ENCODE measurements at places on chromosomes 3 and 15.

DNA sequence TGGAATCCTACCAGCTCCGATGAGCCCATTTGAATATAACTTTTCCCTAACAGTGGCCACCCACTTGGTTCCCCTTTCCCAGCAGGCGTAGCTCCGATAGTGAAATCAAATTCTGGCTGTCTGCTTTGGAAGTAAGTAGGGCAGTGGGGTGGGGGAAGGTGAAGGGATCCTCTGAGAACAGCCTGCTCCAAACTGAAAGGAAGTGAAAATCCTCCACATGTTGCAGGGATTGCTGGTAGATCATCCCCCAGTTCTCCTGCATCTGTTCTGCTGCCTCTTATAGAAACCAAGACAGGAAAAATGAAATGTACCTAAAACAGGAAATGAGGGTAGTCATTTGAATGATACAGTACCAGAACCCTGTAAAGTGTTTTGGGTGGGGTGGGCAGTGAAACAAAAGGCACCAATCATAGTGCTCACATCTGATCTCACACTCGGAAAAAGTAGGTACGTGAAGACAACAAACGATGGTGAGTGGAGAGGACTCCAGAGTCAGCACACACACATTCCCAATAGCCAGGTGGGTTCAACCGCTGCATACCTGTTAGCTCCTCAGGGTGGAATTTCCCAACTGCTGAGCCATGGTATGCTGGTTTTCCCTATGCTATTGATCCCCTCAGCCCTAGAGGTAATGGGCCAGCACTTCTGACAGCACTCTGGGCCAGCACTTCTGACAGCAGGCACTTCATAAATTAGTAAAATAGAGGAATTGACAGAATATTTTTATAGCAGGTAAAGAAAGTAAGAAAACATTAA lies 304.9 kb upstream of the ADAMTS9 start:
- DNase-seq: no peak

DNA sequence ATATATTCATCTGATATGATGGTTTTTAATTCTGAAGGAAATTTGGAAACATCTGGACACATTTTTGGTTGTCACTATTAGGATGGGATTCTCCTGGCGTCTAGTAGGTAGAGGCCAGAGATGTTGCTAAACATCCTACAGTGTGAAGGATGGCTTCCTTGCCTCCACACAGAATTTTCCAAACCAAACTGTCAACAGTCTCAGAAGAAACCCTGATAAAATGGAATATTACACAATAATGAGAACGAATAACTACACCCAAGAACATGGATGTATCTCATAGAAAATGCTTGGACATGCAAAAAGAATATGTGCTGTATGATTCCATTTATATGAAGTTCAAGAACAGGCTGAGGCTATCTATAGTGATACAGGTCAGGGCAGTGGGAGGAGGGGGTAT lies 79.8 kb upstream of the PSMD6 start:
- no peak for DNase-seq

GRCh38 chr3:108494906-108495531 lies 15.4 kb downstream of the MYH15 start:
- DNase-seq: no peak

DNA sequence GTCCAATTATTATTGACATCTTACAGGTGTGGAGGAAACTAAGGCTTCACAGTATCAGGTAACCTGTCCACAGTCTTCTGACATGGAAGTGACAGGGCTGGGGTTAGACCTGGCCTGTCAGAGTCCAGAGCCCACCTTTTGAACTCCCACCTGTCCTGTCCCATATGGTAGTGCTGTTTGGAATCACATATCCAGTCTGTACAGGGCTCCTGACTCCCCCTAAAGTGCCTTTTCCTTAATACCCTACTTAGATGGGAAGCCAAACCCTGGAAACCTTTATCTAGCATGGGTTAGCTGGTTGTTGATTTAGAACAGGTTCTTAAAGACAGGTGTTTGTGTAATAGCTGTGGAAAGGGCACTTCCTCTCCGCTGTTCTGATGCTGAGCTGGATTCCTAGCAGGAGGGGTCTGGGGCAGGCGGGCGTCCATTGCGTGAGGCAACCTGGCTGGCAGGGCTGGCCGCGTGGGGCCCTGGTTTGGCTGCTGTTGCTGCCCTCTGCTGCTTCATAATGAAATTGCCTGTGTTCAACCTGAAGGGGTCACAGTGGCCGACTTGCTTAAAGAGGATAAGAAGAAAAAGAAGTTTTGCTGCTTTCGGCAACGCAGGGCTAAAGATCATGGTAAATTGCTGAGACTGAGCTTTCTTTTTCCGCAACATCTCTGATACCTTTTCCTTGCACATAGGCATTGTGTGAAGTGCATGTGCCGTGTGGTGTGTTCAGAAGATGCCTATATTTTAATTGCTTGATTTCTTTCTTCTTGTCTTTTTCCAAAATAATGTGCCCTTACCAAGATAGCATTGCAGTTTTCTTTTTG lies 136.2 kb downstream of the CHDH start:
- peak; percentile 29 for DNase-seq

DNA sequence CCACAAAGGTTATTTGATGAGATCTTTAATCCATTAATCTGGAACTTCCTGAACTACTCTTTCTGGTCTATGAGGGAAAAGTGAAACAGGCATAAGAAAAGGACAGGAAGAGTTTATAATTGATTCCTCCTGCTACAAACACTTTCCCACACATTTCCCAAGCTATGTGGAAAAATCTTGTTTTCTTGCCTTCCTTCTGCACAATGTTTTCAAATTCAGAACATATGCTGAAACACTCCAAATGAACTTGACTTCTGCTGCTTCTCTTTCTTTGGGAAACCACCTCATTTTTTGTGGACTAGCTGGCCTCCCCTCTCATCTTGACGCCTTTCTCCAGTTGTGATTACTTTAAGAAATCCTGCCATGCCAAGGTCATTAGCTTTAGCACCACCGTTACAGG lies 100.7 kb upstream of the PTPRG start:
- no peak for DNase-seq

DNA sequence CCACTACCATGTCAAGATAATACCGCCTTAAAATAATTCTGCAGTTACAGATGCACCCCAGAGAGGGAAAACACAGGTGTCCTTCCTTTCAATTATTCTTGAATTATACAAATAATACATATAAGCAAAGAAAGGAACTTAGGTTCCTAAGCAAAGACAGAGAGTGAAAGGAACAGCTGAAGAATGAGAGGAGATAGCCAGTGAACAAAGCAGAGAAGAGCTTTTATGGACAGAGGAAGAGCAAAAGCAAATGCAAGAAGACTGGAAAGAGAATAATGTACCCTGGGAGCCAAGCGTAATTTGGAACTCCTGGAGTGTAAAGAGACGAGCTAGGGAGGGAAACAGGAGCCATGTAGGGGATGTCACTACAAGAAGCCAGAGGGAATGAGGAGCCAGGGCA lies 21.7 kb downstream of the GPR176 start:
- DNase-seq: no peak

- no peak for DNase-seq
Observed at GRCh38 chr3:189824629-189825312, 193.6 kb downstream of the TP63 start.

DNA sequence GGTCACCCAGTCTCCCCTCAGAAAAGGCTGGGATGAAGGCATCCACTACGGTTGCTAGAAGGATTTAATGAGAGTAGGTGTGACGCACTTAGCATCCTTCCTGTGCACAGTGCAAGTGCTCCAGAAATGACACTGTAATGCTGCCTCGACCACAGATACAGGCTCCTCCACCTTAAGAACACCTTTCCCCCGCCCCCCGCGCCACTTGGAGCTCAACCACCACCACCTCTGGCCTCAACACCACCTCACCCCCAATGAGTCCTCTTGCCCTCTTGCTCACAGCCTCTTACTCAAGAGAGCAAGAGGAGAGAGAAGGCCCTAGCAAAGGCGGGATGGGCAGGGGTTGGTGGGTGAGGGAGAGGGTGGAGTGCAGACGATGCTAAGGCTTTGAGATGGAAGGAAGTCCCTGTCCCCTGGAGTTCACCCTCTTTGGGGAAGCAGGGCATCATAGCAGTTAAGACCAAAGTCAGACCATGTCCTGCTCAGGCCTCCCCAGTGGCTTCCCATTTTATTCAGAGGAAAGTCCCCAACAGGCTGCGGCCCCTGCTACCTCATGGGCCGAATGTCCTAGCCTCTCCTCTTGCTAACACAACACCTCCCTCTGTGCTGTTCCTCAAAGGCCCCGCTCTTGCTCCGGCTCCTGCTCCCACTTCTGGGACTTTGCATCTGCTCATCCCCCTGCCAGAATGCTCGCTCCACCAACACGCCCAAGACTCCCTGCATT lies 8.3 kb downstream of the STARD5 start:
- DNase-seq: no peak

GRCh38 chr3:171129827-171130226 lies 103.3 kb upstream of the SLC2A2 start:
- DNase-seq: no peak

DNA sequence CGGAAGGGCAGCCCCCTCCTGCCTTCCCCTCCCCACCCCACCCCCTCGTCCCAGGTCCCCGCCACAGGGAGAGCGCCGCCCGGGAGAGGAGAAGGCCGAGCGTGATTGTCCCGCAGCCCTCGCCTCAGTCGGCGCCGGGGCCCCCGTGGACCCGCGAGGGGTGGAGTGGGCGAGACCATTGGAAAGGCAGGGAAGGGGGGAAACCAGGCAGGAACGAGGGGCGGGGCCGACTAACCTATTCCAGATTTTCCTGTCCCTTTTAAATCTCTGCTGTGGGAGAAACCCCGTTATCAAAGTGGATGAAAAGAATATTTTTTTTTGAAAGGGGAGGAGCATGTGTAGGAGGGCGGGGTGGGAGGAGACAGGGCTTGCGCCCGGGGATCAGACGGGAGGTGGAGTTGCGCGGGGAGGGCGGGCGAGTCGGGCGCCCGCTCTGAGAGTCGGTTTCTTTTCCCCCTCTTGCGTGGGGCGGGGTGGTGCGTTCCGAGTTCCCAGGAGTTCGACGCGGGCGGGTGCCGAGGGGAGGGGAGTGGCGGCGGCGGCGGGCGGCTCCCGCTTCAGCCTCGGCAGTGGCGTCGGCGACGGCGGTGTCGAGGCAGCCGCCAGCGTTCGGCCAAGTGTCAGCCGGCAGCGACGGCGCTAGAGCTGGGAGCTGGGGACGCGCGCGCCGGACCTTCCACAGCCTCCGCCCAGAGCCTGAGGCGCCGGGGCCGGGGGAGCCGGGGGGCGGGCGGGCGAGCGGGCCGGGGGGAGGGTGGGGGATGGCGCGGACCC lies at the start of gene NECTIN3:
Gene NECTIN3, plus strand, starts transcription at position 560 of the 774 bp plus-strand sequence. Its CDS starts 202 bp downstream, at position 762.
- peak; percentile 78 for DNase-seq

DNA sequence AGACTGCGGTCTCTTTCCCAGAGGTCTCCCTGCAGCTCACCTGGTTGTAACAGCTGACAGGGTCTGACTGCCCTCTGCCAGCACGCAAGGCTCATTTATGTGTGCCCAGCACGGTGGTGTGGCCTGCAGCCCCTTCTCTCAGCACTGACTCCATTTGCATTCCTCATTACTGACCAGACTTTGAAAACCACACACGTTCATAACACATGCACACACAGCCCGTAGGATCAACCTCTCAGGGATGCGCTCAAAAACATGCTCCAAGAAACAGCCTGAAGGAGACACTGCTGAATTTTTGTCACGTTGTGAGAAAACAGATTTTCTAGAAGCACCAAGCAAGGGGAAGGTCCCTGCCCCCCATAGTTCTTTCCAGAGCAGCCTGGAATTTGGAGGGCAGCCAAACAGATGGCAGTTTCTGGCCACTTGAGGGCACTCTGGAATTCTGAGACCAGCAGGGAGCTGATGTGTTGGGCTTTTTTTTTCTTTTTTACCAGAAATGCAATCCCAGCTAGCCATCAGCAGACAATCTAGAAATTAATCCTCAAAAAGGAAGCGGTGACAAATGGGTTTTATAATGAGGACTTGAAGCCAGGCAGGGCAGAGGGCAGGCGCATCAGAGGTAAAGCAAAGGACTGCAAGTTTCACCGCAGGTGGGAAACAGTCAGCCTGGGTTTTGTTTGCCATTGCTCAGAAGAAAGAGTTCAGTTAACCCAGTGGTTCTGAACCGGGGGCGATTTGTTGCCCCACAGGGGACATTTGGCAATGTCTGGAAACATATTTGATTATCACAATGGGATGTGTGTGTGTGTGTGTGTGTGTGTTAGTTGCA lies 170.5 kb upstream of the PROK2 start:
- DNase-seq: no peak

- no peak for DNase-seq
Observed at GRCh38 chr3:77686560-77686959, 646.7 kb downstream of the ROBO2 start.

- no peak for DNase-seq
Observed at GRCh38 chr3:44942202-44942921, 33.6 kb downstream of the ZDHHC3 start.

DNA sequence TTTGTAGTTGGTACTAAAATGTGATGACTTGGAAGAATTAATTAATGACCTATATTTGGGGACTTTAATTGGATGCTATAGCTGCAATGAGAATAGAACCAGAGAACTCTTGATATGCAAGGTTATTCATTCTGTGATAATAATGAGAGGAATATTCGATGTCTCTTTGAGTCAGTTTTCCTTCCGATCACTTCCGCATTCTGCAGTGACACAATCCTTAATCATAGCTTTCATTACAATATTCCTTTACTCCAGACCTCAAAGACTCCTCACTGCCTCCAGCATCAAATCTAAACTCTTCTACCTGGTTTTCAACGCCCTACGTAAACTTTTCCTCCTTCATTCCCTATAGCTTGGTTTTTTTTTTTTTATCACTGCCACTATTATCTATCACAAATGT lies 21.6 kb downstream of the B3GNT5 start:
- no peak for DNase-seq

DNA sequence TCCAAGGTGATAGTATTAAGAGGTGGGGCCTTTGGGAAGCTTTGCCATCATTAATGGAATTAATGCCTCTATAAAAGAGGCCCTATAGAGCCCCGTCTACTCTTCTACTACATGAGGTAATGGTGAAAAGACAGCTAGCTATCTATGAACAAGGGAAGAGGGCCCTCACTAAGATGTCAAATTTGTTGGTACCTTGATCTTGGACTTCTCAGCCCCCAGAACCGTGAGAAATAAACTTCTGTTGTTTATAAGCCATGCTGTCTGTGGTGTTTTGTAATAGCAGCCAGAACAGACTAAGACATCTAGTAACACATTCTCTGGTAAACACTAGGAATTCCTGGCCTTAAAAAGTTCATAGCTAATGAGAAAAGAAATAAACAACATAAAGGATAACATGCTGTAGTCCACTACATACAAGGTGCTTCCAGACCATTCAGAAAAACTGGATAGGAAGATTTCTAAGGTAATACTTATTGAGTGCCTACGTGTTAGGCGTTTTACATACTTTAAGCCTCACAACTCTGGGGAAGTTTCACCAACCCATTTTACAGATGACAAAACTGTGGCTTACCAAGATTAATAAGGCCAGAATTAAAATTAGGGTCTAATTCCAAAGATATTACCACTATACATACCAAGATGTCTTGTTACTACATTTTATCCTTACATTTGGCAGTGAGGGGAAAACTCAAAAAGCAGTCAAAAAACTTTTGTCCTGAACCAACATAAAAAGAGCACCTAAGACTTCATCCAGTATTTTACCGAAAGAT lies 3.2 kb downstream of the UBE3A start:
- DNase-seq: no peak

DNA sequence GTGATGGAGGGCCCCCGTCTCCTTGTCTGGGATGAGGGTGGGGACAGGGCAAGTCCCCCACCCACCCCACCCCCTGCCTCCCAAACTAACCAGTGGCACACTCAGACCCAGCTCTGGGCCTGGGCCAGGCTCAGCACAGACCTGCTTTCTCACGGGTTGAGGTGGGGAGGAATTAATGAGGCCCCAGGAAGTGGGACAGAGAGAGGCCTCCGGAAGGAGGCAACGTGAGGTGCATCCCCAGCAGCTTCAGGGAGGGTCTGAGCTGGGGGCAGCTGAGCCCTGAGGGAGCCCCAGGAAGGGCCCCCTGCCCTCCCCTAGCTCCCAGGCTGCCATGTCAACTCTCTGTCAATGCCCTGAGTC lies 15.0 kb upstream of the GNAI2 start:
- DNase-seq: no peak
